ENCODE measurements at places on chromosomes 13 and 19.

GRCh38 chr13:19053561-19053960, 128.1 kb downstream of the TUBA3C start:
- no peak for DNase-seq

DNA sequence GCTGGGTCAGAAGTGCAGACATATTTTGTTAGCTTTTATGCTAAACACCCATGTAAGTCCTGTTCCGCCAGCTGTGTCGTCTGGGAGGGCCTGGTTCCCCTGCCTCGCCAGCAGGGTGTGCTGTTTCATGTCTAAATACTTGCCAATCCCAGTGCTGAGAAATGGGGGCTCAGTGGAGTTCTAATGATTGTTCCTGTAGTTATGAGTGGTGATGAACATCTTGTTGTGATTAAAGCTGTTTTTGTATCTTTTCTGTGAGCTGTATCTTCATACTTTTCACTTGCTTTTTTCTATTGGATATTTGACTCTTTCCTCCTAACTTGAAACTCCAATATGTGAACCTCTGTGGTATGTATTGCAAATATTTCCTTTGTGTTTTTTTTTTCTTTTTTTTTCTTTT, 32.7 kb downstream of the KDM4B start:
- DNase-seq = no peak

GRCh38 chr19:43526884-43527859, at the start of gene ETHE1:
Gene ETHE1 (minus strand): TSS chr19:43527201. CDS start chr19:43527177, 24 bp downstream.
- peak; percentile 54 for DNase-seq

GRCh38 chr13:58500938-58501337, 869.4 kb downstream of the PCDH17 start:
- no peak for DNase-seq

DNA sequence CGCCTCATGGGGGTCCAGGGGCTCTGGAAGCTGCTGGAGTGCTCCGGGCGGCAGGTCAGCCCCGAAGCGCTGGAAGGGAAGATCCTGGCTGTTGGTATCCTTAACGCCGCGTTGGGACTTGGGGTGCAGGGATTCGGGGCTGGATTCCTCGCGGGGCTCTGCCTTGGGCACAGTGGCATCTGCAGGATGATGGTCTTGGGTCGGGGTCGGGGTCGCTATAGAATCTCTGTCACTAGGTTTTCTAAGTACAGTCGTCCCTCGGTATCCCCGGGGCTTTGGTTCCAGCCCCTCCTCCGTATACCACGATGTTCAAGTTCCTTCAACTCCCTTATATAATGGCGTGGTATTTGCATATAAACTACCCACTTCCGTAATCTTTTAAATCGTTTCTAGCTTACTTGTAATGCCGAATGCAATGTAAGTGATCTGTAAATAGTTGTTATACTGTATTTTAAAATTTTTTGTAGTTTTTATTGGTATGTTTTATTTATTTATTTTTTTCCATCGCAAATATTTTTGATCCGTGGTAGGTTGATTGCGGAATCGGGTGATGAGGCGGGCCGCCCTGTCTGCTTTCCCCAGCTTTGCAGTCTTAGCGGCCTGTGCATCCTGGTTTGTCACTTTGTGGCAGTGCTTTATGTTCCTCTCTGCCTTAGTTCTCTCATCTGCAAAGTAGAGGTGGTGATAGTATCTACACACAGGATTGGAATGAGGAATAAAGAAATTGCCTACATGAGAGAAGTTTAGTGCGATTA, 606 bp downstream of the ERCC5 start:
- DNase-seq = peak; percentile 42

DNA sequence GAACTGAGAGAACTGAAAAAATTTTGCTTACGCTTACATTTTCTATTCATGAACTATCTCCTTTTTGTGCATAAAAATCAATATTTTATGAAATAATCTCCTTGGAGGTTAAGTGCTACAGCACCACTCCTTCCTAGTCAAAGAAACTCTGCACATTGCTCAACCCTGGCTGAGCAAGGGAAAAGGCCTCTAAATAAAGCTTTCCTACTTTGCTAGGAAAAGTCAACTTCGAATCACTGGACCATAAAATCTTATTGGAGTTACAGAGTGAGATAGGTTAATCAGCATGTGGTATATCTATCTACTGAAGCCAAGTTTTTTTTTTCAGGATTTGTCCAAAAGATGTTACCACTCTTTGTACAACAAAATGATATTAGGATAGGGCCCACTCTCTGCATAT, 57.5 kb upstream of the HMGB1 start:
- DNase-seq = no peak

GRCh38 chr13:59024434-59024833, 1139.3 kb downstream of the DIAPH3 start:
- DNase-seq = no peak

- no peak for DNase-seq
These were observed 11.3 kb downstream of the ELAVL1 start for GRCh38 chr19:7994114-7994513.

- no peak for DNase-seq
These were observed 418.9 kb downstream of the FGF14 start for GRCh38 chr13:101982903-101983302.

- DNase-seq = no peak
These were observed 154.9 kb downstream of the PCDH9 start for GRCh38 chr13:67075239-67075638.

DNA sequence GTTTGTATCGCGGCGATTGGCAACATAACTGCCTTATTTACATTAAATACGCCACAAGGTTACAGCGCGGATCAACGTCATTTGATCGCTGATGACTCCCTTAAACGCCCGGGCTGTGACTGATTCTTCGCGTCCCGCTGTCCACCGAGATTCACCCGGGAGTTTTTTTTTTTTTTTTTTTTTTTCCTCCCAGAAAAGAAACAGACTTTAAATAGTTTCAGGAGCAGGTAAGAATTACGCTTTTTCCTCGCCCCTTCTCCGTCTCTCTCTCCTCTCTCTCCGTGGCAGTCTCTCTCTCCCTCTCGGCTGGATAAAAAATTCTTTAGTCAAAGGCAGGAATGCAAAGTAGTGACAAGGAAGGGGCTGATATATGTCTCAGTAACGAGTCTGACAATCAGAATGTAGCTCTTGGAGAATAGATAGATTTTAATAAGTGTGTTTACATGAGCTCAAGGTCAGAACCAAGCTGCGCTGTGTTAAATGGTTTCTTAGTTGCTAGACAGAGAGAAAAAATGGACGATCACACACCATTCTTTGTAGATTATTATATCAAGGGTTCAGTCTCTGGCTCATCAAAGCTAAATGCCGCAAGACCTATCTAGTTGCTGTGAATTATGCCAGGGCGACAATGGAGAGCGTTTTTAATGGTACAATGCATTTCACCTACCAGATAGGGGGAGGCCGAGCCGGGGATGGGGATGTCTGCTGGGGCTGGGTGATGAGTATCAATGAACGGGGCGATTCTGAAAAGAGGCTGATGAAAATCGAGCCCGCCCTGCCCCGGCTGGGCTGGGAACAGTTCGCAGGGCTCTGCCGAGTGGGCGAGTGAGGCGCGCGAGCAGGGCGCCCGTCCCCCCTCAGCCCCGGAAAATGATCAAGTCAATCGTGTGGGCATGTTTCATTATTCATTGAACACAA, 147.2 kb upstream of the ZNF536 start:
- DNase-seq = peak; percentile 77

GRCh38 chr13:95197548-95197947, 103.7 kb downstream of the ABCC4 start:
- DNase-seq = no peak

- no peak for DNase-seq
These were observed 204.5 kb upstream of the ATXN8OS start for GRCh38 chr13:69903081-69903480.
